ENCODE measurements at places on chromosomes 3 and 15. TPM values are rescaled to one million over a fixed set of nuclear protein-coding genes. Genes with fewer than 3 reads are reported as not detected.

- no peak for DNase-seq
Observed at GRCh38 chr15:35038626-35039451, 46.3 kb downstream of the NANOGP8 start.

- DNase-seq: no peak
Observed at GRCh38 chr3:111906656-111907055, 47.6 kb downstream of the PHLDB2 start.

- DNase-seq: peak; percentile 48
Observed at GRCh38 chr3:66037986-66038369, 740 bp downstream of the MAGI1 start.

GRCh38 chr3:114508976-114509375 is 215.1 kb downstream of the TIGIT start:
- DNase-seq: no peak

- no peak for DNase-seq
Observed at GRCh38 chr15:93102211-93102610, 13.2 kb upstream of the RGMA start.

GRCh38 chr15:49148298-49148697 is 7.1 kb downstream of the COPS2 start:
- DNase-seq: no peak

GRCh38 chr3:181824961-181825360 is 113.2 kb downstream of the SOX2 start:
- no peak for DNase-seq

GRCh38 chr3:186374376-186374775 is 12.3 kb upstream of the DGKG start:
- no peak for DNase-seq

DNA sequence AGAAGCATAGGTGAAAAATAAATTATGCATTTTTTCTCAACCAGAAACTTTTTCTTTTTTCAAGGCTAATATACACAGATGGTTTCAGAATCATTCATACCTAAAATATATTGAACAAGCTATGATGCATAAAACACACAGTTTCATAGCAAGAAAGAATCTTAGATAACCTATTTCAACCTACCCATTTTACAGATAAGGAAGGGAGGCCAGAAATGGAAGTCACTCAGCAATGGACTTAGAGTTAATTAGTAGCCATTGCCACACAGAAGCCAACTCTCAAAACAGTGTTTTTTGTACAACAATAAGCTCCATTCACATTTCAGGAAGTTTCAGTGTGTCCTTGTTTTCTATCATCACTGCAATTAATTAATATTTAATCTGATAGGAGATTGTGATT is 27.5 kb upstream of the STRIT1 start:
- DNase-seq: no peak

DNA sequence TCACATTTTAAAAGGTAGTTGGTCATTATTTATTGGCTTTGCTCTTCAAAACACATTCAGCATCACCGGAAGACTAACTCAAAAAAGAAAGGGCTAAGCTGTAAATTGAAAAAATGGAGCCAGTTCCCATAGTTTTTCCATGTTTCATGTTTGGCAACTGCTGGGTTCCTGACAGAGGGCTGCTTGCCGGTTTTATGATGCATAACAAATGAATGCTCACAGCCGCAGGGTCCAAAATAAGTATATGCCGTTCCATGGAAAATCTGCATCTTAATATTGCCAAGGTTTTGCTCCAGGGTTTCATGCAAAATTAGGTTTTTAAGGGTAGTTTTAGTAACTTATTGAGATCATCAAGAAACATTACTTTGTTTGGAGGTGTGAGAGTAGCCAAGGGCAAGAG is 15.8 kb downstream of the SLC12A1 start:
- DNase-seq: no peak

- DNase-seq: peak; percentile 54
Observed at GRCh38 chr3:112117841-112118571, 15.0 kb downstream of the GCSAM start.

DNA sequence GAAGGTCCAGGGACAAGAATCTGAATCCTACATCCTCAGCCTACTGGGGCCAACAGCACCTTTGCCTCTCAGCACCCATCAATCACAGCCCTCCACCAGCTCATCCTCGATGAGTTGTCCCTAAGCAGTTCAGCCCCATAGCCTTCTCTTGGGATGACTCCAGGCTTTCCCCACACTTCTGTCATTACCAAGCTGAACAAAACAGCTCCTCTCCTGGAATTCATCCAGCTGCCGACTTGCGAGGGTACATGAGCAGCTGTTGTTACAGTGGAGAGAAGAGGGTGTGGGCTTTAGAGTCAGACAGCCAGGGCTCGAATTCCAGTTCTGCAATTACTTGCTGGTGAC is 69.0 kb upstream of the THBS1 start:
- DNase-seq: no peak

DNA sequence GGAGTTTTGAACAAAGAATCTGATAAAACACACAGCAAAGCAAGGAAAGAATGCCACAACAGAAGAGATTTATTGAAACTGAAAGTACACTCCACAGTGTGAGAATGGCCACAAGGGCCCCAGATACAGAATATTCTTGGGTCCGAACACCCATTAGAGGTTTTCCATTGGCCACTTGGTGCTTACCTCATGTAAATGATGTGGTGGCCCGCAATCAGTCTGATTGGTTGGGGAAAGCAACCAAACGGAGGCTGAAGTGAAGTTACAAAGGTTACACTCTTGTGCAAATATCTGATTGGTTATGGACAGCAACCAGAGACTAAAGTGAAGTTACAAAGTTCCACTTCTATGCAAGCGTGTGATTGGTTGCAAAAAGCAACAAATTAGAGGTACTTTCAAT is 20.4 kb downstream of the NSUN3 start:
- DNase-seq: no peak

DNA sequence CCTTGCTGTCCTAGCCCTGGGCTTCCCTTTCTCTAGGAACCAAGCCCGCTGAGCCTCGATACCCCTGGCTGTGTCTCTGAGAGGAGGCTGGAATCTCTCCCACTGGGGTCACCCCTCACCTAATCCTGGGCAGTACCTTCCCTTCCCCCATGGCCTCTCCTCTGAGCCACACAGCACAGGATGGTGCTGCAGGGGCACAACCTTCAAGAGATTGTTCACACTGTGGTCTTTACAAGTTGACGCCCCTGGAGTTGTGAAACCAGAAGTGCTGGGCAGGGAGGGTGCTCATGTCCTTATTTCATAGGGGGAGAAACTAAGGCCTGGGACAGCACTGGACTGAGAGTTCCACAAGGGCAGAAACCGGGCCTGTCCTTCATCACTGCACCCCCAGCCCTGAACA is 70.9 kb upstream of the TMEM115 start:
- no peak for DNase-seq

- no peak for DNase-seq
Observed at GRCh38 chr15:68055224-68055705, 1.1 kb downstream of the PIAS1 start.

- DNase-seq: no peak
Observed at GRCh38 chr15:80252121-80252518, at the start of gene CTXND1. Gene CTXND1 (minus strand): TSS chr15:80252213. CDS start chr15:80201949, 50,264 bp downstream.

- DNase-seq: no peak
Observed at GRCh38 chr15:69853544-69853951, 244.2 kb downstream of the TLE3 start.

- no peak for DNase-seq
Observed at GRCh38 chr15:68368731-68369435, 63.1 kb downstream of the ITGA11 start.

DNA sequence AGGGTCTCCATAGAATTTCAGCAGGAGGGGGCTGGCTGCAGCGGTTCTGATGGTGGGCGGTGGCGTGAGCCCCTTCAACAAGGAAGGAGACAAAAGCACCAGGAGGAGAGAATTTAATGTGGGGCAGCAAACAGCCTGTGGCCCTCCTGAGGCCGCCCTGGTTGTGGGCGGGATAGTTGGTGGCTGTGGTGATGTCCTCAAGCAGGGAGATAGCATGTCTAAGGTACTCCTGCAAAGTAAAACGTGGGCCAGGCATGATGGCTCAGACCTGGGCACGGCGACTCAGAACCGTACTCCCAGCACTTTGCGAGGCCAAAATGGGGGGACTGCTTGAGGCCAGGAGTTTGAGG is 94.0 kb downstream of the LRRK1 start:
- DNase-seq: no peak

DNA sequence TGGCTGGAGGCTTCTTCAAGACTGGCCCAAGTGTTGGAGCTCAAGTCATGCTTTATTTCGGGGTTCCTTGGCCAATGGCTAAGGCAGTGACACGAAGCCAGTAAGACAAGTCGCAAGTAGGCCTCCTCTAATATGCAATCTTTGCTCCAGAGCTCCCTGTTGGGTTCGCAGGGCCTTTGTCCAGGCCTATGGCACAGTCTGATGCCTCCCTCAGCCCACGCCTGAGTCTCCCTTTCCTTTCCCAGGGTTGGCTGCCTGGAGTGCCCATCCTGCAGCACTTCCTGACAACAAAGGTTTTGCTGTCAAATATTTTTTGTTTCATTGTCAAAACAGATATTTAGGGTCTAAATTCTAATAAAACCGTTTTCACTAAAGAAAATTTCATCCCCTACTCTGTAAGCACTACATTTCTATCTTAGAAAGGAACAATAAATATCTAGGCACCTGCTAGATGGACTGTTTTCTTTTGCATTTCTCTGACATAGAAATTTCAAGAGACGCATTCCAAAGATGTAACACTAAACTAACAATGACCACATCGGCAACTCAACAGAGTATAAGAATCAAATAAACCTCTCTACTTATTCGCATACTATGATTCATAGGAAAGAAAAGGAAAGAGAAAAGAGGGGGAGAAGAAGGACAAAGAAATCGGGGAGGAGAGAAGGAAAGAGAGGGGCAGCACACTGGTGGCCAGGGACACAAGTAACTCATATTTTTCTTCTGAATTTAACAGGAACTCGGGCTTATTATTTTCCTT is 393.1 kb upstream of the ATP11B start:
- DNase-seq: no peak

GRCh38 chr3:65935724-65936123 is 103.0 kb downstream of the MAGI1 start:
- no peak for DNase-seq

DNA sequence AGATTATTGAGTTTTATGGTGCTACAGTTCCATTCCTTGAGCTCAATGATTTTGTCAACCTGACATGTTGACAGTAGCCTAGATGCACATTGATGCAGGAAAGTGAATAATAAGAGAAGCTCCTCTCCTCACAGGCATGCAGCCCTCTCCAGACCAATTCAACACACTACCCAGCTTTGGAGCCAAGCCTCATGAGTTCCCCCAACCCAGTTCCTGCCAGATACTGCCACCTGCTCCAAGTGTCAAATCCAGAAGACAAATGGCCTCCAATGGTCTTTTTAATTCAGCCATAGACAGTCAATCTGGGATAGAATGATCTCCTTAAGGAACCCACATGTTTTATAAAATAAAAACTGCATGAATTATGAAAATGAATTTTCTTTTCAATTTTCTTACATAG is 83.7 kb upstream of the ARHGEF3 start:
- DNase-seq: no peak

DNA sequence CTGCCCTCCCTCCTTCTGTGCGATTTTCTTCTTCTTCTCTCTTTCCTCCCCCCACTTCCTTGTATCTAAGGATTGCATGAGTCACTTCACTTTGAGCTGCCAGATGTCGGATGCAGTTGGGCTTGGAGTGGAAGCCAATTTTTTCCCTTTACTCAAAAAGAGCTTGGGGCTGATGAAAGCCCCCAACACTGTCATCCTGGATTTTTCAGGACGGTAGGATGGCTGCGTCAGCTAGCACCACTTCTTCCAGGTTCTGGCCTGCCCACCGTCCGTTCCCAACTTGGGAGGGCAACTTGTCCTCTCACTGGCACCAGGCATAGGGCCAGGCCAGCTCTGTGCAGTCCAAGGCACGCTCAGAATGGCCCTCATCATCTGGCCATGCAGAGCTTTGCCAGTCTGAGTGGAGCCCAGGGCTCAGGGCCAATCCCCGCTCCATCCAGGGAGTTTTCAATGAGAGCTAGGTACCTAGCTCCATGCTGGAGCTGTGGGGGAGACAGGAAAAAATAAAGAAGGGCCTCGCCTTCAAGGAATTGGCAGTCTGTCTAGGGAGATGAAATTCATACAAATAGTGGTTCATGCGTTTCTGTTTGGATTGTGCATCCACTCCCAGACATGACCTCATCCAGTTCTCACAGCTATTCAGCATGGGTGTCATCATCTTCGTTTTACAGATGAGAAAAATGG is 47.7 kb upstream of the INSYN1 start:
- DNase-seq: no peak

DNA sequence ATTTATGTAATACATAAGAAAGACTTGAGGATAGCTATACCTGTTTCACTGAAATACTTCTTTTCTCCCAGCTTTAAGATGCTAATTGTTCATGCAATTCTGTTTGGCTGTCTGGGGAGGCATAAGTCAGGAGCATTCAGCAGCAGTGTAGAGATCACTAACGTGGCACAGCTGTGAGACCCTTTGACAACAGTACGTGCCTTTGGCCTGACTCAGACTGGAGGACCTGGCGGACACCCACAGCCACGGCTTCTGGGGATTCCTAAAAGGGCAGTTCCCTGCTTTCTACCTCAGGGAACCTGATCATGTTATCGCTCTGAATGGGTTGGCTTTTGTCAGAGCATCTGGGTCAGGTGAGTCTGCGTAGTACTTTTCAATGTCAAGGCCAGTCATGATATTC is 295.0 kb upstream of the ICE2 start:
- DNase-seq: no peak

GRCh38 chr3:186493525-186494255 is 50.5 kb downstream of the CRYGS start:
- DNase-seq: no peak

DNA sequence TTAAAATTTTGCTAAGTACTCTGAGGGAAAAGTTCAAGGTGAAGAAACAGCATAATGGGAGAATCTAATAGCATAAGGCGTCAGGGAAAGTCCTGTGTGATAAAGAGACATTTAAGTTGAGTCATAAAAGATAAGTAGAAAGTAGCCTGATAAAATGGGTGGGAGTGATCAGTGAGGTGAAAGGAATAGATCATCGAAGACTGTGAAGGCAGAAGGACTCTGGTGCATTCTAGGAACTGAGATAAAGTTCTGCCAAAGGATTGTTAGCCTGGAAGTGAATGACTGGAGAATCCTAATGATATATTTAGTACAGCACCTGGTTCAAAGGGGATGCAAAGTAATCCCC is 149.9 kb downstream of the CFAP20DC start:
- no peak for DNase-seq

Gene ARRDC4
- total RNA-seq: 52.8 TPM

Gene CAMK1
- 30.8 TPM for total RNA-seq

Gene GPR62
- not detected for total RNA-seq

Gene HRG
- not detected for total RNA-seq

Gene HTR3E
- total RNA-seq: not detected

Gene GMNC
- total RNA-seq: not detected

Gene GABRB3
- total RNA-seq: 5.5 TPM

Gene CKMT1B
- 0.89 TPM for total RNA-seq

Gene PAQR5
- 30.6 TPM for total RNA-seq

Gene PLSCR5
- total RNA-seq: not detected

Gene FANCI
- total RNA-seq: 7.8 TPM

Gene ADAMTSL3
- 26.4 TPM for total RNA-seq

Gene TWF2
- 62.2 TPM for total RNA-seq
